ENCODE measurements at places on chromosomes 6 and 20.

DNA sequence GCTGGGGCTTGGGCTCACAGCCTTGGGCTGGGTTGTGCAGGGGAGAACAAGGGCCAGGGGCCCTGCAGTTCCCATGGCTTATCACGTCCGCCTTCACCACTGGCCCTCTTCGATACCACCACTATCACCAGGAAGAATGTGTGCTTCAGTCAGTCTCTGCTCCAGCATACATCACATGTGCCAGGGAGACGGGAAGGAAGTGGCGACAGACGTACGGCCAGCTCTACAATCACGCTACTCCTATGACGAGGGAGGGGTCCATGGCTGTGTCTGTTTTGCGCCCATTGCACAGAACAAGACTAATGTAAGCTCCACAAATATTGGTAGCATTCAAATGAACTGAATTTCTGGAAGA lies 72.1 kb downstream of the TRAM2 start:
- DNase-seq, result no peak

- no peak for DNase-seq
Observed at GRCh38 chr6:65633501-65633900, 73.5 kb downstream of the EYS start.

DNA sequence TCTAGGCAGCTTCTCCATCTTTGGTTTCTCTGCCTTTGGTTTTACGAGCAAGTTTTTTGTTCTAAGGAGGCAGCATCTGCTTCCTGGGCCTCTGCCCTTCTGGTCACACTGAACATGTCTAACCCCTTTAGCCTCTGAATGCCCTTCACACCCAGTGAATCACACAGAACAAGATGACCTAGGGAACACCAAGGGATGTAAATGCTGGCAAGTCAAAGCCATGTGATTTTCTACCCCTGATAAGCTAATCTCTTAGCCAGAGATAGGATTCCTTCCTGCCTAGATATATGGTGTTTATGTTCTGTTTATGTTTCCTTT lies 7.2 kb upstream of the BPIFB6 start:
- DNase-seq, result no peak

DNA sequence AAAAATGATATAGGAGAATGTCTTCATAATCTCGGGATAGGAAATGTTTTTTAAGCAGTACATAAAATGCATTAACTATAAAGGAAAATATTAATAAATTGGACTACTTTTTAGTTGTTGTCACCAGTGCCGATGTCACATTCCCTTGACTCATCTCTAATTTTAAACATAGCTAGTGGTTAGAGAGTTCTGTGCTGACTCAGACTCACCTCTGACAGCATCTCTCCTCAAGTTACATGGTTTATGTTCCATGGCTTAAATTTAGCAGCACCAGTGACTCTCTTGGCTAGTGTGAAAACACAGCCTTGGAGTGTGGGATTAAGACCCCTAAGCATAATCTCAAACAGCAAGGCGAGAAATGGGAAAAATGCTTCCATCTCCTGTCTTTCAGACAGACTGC lies 311.8 kb upstream of the MMS22L start:
- DNase-seq, result no peak
